Retina (tissue), 1 donor: ENCODE measurements at places on chromosomes 2 and 18.

GRCh38 chr2:182359027-182359989 is 67.5 kb downstream of the PDE1A start:
- DNase-seq, result no peak

- no peak for DNase-seq
Measured at GRCh38 chr2:56464613-56465012, 280.8 kb downstream of the CCDC85A start.

DNA sequence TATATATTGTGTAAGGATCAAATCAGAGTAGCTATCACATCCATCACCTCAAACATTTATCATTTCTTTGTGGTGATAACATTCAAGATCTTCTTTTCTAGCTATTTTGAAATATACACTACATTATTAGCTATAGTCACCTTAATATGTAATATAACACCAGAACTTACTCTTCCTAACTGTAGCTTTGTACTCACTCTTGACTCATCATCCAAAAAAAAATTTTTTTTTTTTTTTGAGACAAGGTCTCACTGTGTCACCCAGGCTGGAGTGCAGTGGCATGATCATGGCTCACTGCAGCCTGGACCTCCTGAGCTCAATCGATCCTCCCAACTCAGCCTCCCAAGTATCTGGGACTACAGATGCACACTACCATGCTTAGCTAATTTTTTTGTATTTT is 153.3 kb downstream of the EML6 start:
- DNase-seq, result no peak

- no peak for DNase-seq
Measured at GRCh38 chr2:170377500-170378207, 199.7 kb downstream of the MYO3B start.

DNA sequence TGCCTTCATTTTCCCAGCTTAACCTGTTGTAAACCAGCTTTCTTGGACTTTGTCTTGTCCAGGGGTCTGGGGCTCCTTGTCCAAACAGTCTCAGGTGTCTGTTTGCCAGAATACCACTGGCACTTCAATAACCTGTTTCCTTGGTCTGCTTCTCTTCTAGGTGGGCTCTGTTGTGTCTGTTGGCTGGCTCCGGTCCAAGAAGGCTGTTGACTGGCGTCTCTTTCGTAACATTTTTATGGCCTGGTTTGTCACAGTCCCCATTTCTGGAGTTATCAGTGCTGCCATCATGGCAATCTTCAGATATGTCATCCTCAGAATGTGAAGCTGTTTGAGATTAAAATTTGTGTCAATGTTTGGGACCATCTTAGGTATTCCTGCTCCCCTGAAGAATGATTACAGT is 17.0 kb downstream of the SLC20A1 start:
- no peak for DNase-seq

- DNase-seq, result no peak
Measured at GRCh38 chr2:236641051-236641726, 71.6 kb downstream of the ACKR3 start.

DNA sequence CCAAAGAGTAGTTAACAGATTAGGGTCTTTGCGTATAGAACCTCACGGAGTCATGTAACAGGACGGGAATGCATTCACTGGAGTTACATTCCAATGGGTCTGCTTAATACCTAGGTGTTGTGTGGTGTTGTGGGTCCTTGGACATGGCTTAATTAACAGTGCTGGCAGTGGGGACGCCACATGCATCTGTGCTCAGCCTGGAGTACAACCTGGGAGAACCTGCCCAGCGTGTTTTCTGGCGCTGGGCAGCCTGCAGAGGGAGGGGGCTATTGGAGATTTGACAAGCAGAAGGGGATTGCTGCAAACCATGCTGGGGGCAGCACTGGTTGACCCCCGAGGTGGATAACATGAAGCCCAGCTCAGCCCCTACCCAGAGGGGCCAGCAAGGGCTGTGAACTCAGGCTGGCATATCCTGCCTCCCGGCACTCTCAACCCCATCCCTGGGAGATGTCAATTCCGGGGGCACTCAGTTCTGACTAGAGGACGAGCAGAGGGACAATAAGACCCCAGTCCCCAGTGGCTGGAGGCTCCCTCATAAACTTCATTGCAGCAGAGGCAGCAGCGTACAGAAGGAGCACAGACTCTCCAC is 29.3 kb upstream of the COPS8 start:
- DNase-seq, result no peak

GRCh38 chr2:68044099-68044498 is 18.7 kb downstream of the C1D start:
- no peak for DNase-seq

GRCh38 chr2:163800951-163801381 is 65.2 kb upstream of the FIGN start:
- DNase-seq, result peak; percentile 49

GRCh38 chr2:229861431-229861830 is 60.4 kb downstream of the TRIP12 start:
- DNase-seq, result no peak

- no peak for DNase-seq
Measured at GRCh38 chr2:86301009-86301408, 36.4 kb downstream of the REEP1 start.

DNA sequence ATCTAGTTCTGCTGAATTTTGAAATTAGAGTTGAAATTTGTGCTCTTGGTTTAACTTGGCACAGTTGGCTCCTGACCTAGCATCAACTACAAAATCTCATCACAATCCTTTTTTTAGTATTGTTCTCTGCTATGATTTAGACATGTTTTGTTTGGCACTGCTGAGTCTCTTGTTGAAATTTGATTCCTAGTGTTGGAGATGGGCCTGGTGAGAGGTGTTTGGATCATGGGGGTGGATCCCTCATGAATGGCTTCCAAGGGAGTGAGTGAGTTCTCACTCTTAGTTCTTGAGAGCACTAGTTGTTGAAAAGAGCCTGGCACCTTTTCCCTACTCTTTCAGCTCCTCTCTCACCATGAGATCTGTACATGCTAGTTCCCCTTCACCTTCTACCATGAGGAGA is 605.6 kb upstream of the SLC39A10 start:
- DNase-seq, result no peak

- DNase-seq, result no peak
Measured at GRCh38 chr18:27142891-27143290, 42.2 kb downstream of the CHST9 start.

DNA sequence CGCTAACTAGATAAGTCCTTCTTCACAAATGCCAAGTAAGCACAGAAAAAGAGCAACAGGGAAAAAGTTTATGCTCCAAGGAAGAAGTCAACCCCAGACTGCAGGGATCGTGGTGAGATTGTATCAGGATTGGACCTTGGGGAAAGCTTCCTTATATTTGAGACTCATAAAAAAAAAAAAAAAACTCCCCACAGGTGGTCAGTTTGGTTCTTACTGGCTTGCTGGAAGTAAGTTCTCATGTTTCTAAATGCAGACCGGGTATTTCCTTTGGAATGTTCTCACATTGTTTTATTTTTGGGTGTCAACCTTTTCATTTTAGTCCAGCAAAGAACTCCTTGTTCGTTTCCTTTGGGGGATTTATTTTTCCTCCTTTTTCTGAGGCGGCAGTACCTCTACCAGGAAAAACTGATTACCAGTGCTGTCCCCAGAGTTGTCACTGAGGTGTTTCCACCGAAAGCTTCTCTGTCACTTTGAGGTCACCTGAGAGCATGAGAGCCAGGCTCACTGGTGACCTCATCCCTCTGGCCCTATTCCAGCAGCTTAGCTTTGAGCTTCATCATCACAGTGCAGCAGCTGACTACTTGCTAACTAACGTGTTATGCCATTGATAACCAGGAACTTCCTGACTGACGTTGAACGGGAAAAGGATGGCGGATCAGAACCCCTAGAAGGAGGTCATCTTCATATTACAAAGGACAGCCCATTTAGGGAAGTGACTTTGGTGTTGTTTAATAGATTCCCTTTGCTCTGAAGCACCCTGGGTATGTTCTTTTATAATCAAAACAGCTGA is 16.8 kb upstream of the ATP8B1 start:
- no peak for DNase-seq
